Sciatic nerve (tissue), 2 donors: ENCODE measurements at places on chromosomes 6 and 20.

GRCh38 chr6:11447265-11447664, 90.3 kb upstream of the TMEM170B start:
- no peak for DNase-seq

- peak; percentile 79 for DNase-seq
These were observed 14.1 kb upstream of the TCFL5 start for GRCh38 chr20:62875419-62876361.

DNA sequence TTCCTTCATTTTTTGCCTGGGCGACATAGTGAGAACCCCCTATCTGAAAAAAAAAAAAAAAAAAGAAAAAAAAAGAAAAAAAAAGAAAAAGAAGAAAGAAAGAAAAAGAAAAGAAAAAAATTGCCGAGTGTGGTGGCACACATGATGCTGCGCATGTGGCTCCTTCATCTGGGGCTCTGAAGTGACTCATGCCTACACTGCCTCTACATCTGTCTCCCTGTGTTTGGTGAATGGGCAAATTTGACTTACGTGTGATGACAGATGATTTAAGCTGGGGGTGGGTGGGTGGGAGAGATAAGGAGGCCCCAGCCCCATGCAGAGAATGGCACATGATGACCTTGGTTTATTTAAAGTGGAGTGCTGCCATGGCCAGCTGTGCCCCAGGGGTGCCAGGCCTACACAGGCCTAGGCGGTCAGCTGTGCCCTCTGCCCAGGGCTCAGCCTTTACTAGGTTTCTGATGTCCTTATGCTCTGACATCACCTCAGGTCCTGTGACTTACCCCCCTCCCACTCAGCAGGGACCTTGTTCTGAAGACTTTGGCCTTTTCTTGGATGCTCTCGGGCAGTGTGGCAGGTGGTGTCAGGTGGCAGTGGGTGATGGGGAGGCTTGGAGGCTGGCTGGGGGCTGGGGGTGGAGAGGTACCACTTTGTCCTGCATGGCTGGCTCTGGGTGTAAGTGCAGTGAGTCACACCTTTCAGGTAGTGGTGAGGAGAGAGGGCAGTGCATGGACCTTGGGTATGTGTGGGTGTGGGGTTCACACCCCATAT, 41.1 kb downstream of the VEGFA start:
- DNase-seq = no peak

DNA sequence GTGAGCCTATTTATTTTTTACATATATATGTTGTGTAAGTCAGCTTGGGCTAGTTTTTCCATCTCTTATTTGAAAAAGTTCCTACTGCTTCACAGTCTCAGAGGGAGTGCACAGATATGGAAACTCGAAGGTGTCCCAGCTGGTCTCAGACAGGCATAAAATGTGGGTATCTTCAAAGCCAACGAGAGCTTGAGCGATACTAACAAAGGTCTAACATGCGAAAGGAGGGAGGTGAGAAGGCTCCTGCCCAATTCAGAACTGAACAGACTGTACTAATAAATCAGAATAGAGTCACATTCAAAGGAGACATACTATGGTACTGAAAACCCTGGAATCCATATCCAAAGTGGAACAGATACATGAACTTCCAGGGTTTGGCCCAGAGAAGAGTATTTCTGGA, 113.0 kb downstream of the PREX1 start:
- DNase-seq = no peak

DNA sequence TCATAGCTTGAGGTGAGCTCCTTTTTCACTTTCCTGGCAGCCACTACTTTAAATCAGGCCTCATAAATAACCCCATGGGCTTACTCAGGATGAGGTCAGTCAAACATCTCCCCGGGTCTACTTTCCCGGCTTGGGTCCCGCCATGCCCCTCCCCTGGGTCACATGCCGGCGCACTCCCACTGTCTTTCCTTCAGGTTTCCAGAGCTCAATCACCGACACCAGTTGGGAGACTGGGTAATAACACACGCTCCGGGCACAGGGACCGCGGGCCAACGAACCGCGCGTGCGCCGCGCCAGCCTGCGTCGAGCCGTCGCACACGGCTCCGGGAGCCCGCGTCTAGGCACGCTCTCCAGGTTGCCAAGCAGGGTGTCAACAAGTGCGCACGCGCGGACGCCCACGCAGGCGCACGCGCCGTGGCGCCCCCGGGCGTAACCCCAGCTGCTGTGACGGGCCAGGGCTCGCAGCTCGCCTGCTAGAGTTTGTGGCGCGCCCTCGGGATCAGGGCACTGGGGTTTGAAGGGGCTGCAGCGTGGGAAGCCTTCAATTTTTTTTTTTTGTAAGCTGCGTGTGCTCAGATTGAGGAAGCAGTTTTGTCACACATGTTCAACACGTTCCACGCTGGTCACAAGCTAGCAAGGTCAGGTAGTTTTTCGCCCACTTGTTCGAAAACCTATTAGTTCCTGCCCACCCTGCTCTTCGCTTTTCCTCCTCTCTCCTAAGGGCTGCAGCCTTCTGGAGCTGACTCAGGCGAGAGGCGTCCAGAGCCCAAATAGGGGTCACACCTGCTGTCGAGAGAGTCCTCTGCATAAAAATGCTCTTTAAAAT, 31.8 kb downstream of the TFAP2B start:
- no peak for DNase-seq

- DNase-seq = peak; percentile 21
These were observed 16.8 kb downstream of the CASS4 start for GRCh38 chr20:56428881-56429280.

- no peak for DNase-seq
These were observed 3.0 kb upstream of the PRDM13 start for GRCh38 chr6:99603421-99604165.
